ENCODE measurements at places on chromosomes 5 and 9.

DNA sequence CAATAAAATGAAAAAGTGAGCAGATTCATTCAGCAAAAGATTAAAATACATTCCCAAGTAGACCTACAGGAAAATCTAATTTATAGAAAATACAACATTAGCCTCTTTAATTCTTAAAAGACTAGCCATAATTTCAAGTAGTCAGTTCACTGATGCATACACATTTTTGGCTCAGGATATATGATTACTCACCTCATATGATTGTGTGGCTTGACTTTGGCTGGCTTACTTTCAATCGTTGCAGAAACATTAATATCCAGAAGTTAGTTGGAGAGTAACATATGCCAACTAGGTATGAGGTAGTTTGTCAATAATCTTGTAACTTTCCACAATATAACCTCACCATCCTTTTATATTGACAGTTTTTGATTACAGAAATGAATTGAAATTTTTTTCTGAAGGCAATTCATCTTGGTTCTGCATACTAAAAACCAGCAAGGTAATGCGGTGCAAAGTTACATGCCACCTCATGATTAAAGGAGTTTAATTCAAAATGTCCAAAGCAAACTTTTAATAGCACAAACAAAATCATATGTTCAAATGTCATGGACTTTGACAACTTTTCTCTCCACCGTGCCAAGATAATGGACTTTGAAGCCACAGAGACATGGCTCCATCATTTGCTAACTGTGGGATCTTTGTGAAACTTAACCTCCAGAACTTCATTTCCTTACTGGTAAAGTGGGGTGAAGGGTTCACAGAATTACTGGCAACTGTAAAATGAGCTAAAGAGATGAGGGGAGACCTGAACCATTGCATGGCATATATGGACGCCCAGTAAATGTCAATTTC is 76.6 kb upstream of the PAM start:
- no peak for DNase-seq

DNA sequence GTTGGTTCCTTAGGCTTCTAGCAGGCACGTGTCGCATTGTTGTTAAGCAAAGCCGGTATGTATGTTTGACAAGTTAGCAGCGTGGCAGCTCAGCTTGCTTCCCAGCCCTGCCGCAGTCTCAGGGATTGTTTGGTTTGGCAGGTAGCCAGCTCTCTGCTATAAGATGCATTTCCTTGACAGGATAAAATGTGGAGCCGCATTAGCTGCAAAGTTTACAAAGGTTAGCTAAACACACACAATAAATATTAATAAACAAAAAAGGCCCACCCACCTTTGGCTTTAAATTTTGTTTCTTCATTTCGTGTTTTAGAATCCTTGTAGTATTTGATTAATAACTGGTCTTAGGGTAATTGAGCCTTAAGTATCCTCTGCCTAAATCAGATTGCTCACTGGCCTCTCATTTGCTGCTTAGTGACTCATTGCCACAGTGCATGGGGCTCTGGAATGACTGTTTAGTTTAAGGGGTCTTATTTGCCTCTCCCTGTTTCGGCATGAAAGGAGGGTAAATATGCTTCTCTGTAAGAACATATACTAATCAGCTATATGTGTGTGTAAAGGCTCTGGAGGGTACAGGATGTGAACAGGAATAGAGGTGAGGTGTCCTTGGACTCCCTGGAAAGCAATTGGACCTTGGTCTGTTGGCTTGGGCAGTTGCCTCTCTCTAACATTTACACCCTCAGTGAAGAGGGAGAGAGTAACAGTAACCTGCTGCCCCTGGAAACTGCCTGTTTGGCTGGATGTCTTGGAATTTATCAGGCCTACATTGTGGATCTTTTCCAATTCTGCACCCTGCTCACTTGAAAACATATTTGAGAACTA is 122.0 kb downstream of the GDNF start:
- peak; percentile 90 for DNase-seq

GRCh38 chr5:130135506-130135905 is 231.2 kb downstream of the CHSY3 start:
- DNase-seq = no peak

DNA sequence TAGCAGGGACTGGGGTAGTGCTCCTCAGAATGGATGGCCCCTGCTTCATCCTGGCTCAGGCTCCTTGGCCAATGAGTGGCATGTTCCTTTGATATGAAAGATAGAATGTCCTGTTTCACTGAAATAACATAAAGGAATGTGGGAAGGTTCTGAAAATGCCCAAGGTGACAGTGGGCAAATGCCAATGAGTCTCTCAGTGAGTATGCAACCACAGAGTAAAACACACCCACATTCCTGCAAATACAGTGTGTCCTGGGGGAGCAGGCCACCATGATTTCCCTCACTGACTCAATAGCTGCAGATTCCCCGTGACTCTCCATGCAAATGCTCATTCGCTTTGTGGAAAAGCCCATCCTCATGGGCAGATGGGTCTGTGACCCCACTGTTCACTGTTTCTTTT is 36.4 kb downstream of the ZNF366 start:
- DNase-seq = no peak
